SK-MEL-5 (cell line): ENCODE measurements at places on chromosomes 7 and 10. TPM values are rescaled to one million over a fixed set of nuclear protein-coding genes. Genes with fewer than 3 reads are reported as not detected.

EFCAB10 gene
- not detected in 2 replicates for total RNA-seq

AS3MT gene
- total RNA-seq: 0.13 and 0.21 TPM in 2 replicates

CYP3A5 gene
- not detected in 2 replicates for total RNA-seq

DNA sequence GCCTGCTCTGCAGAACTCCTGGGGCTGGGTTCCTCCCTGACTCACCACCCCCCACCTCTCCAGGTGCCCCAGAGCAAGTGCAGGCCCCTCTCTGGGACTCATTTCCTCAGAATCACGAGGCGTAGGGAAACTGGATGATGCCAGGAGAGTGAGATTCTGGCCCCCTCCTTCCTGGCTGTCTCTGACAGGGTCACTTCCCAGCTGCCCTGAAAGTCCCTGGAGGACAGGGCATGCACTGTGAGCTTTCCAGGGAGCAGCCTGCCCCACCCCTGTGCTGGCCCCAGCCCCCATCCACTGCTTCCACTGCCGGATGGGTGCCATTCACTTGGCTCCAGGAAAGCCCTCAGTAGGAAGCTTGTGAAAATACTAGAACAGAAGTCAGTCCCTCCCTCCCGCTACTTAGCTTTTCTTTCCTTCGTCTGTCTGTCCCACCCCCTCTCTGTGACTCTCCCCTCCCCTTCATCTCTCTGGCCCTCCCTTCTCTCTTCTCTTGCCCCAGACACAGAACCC lies 10.4 kb downstream of the TACR2 start:
- no peak for DNase-seq

DNA sequence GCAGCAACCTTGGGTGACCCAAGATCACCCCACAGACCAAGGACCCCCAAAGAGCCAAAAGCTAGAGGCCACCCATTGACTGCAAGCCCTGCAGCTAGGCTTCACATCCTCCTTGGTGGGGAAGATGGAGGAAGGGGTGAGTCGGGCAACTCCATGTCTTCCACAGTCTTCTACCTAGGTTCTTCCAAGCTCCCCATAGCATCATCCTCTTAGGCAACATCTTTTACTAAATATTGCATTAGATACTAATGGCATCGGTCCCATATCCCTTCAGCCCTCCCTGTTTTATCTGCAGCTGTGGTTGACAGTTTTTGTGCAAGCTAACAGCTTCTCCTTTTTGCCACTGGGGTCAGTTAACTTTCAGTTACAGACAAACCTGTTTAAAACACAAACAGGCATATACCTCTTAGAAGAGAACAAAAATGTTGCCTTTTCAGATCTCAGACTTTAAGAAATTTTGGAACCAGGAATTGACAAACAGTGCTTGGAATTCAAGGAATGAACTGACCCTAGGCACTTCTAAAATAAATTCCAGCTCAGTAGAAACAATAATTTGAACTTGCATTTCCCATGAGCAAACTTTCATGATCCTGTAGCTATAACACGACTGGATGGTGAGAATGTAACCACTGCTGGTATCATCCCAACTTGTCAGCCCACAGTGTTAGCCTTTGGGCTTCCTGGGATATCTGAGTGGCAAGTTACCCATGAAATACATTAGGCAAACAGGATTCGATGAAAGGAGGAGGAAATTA lies 33.9 kb upstream of the MSMB start:
- no peak for DNase-seq

- DNase-seq: no peak
Observed at GRCh38 chr7:36802459-36803135, 78.3 kb upstream of the AOAH start.

- DNase-seq: no peak
Observed at GRCh38 chr10:109919220-109919619, 4.1 kb downstream of the XPNPEP1 start.

DNA sequence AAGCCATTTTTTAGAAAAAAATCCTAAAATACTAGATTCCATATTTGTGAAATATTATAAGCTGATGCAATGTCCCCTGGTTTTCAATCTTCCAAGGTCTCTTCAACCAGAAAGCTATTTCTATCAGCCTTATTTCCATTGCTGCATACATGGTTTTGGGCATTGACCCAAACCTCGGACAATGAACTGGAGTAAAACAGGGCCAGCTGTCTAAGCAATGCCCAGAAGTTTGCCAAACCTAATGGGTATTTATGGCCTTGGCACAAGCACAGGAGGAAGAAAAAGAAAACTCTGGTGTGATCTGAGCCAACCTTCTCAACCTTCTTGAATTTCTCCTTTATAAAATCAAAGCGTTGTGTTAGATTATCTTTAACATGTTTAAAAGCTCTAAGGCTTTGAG lies 402.3 kb downstream of the DNAJB9 start:
- no peak for DNase-seq

GRCh38 chr7:139457153-139457946 lies 26.1 kb downstream of the KLRG2 start:
- no peak for DNase-seq

GRCh38 chr10:123809632-123810031 lies 82.0 kb downstream of the CPXM2 start:
- no peak for DNase-seq

DNA sequence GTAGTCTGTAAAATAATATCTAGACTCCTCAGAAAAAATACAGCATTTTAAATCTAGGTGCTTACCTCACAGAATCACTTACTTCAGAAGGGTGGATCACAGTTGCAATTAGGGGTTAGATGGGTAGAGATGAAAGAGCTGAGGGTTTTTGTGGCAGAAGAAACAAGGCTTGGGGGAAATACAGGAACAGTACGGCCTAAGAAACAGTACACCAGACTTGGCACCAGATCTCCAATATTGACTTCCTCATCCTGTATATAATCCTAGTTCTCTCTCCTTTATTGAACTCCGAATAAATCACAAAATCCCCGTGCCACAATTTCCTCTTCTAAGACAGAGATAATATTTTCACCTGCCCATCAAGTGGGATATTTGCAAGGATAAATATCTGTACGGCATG lies 14.3 kb downstream of the CEP41 start:
- no peak for DNase-seq

GRCh38 chr7:26372249-26372648 lies 80.6 kb downstream of the SNX10 start:
- no peak for DNase-seq
